ENCODE measurements at places on chromosomes 6 and 20.

GRCh38 chr6:90028066-90028778 is 134.0 kb downstream of the GJA10 start:
- no peak for DNase-seq

DNA sequence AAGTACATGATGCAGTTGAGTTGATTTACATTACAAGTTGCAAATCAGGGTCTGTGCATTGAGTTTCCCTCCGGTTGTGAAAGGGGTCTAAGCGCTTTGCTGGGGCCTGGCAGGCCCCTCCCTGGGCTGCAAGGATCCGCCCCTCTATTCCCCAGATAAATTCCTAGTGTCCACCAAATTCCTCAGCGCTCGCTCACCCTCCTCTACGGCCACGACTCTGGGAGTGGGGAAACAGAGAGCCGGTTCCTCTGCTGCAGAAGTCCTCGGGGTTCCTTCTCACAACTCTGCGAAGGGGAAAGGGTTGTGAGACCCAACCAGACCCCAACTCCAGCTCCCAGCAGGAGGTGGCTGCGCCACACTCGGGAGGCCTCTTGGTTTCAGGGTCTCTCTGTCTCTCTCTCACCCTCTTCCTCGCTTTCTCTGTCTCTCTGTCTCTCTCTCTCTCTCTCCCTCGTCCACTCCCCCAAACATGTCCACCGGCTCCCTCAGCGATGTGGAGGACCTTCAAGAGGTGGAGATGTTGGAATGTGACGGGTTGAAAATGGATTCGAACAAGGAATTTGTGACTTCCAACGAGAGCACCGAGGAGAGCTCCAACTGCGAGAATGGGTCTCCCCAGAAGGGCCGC is at the start of gene TCF21:
TCF21 (plus strand) TSS at position 185 of the 628 bp plus-strand sequence; CDS start at position 470, 285 bp downstream.
- no peak for DNase-seq

GRCh38 chr6:72738091-72738490 is 116.2 kb downstream of the KCNQ5 start:
- no peak for DNase-seq

DNA sequence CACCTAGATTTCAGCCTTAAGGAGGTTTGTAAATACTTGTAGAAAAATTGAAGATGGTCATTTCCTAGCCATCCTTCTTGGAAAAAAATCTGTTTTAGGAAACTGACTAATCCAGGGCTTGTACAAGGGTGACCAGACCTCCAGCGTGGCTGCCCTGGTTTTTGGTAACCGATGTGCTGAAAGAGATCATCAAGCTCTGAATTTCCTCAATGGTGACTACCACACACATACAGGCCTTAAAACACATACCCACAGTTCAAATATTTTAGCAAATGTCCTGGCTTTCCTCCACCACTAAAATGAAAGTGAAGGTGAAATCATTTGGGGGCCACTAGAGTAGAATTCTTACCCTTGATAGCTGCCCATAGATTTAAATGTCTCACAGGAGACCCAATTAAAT is 215.3 kb upstream of the SUPT3H start:
- no peak for DNase-seq
